ENCODE measurements at places on chromosomes 7 and 10.

GRCh38 chr7:92778972-92779371 lies 57.4 kb downstream of the CDK6 start:
- DNase-seq: no peak

- peak; percentile 17 for DNase-seq
Measured at GRCh38 chr10:3239066-3239919, 66.7 kb upstream of the PITRM1 start.

GRCh38 chr10:72692994-72693781 lies 1.2 kb downstream of the MCU start:
- no peak for DNase-seq

DNA sequence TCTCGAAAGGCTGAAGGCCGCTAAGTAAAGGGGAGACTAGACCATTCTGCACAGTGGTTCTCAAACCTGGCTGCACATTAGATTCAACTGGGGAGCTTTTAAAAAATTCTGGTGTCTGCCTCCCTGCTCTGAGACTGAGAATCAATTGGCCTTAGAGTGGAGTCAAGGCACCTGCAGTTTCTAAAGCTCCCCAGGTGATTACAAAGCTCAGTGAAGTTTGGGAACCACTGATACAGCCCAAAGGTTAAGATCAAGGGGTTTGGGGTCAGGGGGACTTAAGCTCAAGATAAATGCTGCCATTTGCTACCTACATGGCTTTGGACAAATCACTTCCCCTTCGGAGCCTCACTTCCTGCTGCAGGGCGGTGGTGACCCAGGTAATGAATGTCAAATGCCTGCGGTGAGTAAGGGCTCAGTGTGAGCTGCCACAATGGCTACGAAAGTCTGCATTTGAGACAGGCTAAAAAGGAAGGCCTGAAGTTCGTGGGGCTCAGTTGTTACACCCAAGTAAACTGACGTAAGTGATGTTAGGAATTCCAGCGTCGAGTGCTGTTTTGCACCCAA lies 72.3 kb downstream of the TLL2 start:
- DNase-seq: no peak

DNA sequence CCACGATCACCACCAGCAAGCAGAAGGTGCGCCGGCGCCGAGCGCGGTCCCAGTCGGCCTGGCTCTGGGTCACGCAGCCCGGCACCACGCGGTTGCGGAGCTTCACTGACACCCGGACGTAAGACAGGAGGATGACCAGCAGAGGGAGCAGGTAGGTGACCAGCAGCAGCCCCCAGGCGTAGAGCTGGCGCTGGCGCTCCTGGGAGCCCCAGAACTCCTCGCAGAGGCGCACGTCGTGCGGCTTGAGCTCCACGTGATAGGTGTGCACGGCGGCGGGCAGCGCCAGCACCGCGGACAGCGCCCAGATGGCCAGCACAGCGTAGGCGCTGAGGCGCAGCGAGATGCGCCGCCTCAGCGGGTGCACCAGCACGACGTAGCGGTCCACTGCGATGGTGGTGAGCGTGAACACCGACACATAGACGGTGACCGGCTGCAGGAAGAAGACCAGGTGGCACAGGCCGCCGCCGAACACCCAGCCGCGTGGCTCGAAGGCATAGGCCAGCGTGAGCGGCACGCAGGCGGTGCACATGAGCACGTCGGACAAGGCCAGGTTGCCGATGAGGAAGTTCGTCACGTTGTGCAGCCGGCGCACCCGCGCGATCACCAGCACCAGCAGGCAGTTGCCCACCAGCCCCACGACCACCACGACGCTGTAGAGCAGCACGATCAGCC lies 920 bp downstream of the PRLHR start:
- DNase-seq: no peak

- DNase-seq: no peak
Measured at GRCh38 chr7:123230147-123230546, 30.4 kb upstream of the SLC13A1 start.

DNA sequence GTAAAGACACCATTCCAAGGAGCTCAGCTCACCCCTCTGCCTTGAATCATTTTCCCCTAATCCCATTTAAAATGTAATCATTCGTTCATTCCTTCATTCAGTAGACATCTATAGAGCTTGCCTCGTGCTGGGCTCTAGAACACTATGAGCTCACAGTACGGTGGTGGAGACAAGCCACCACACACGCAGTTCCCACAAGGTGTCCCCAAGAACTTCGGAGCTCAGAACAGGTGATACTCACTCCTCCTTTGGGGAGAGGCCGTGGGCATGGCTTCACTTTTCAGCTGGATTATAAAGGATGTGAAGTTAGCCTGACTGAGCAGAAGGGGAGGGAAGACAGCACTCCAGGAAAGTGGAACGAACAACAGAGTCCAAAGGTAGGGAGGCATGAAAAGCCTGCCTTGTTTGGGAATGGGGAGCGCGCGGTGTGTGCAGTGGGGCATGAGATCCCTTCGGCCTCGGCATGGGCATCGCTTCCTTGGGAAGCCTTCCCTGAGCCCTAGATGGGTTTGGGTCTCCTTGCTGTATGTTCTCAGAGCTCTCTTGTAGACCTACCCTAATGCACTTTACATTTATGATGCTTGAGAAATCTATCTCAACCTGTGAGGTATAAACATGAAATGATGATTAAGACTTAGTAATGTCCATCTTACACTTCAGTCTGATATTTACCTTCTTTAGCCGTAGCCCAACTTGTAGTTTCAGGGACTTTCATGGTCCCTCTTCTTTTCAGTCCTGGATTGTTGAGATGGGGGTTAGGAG lies 809 bp upstream of the OGA start:
- no peak for DNase-seq

GRCh38 chr7:64183126-64183742 lies 23.8 kb upstream of the ZNF735 start:
- no peak for DNase-seq

GRCh38 chr10:54797636-54798321 lies 3.3 kb downstream of the PCDH15 start:
- DNase-seq: no peak

DNA sequence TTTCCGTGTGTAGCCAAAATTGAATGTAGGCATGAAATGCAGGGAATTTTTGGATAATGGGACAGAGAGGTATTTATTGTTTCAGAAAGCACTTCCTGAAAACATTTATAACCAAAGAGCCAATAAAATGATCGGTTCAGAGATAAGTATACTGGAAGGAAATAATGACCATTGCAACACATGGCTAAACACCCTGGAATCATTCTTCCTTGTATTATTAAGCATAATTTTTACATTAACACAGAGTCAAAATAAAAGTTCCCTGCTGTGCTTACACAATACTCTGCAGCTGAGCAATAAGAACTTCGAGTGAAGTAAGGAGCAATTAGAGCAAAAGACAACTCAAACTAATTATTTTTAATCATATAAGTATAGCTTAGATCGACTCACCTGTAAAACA lies 648.3 kb downstream of the TNS3 start:
- DNase-seq: no peak

DNA sequence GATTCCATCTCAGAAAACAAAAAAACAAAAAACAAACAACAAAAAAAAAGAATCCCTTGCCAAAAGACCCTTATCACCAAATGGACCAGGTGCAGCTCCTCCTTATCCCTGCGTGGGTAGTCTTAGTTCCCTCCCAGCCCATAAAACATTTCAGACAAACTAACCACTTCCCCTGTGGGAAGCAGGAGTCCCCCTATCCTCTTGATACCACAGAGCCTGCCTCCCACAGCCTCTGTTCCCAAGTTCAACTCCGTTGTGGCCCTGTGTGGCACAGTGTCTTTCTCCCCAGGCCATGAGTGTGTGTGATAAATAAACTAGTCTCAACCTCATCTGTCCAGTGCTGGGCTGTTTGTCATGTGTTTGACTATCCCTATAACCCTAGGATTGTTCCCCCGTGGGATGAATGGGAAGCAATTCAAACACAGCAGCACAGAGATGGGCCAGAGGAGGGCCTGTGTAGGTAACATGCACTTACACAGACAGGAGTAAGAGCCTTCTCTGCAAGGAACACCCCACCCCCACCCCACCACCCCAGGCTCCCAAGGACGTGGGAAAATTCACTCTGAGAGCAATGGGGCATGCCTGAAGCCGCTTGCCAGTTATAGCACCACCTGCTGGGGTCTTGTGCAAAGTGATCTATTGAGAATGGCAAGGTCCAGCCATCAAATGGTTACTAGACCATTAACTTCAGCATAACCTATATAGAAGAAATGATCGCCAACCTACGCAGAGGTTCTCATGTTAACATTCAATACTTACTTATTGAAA lies 147.1 kb upstream of the GHITM start:
- DNase-seq: no peak

DNA sequence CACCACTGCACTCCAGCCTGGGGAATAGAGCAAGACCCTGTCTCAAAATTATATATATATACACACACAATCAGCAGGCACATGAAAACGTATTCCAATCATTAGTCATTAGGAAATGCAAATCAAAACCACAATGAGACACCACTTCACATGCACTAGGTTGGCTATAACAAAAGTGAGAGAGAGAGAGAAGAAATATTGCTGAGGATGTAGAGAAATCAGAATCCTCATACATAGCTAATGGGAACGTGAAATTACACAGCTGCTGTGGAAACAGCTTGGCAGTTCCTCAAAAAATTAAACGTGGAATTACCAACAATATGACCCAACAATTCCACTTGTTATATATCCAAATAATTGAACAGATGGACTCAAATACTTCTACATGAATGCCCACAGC lies 43.3 kb upstream of the CNNM1 start:
- no peak for DNase-seq

DNA sequence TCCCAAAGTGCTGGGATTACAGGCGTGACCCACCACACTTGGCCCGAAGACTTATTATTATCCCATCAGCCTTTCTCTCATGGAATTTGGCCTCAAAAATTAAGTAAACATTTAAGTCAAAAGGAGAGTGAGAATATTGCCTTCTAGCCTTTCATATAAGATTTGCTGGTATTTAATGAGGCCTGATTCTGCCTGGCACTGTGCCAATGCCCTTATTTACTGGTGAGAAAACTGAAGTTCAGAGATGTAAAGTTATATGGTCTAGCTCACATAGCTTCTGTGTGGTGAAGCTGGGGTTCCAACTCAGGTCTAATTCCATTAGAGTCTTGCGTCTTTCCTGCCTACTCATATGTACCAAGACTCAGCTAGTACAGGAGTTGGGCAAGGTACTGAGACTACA lies 260.2 kb downstream of the SDHAF3 start:
- no peak for DNase-seq

GRCh38 chr7:47366211-47366610 lies 215.7 kb downstream of the TNS3 start:
- DNase-seq: no peak

- DNase-seq: no peak
Measured at GRCh38 chr10:31677195-31678138, 251.2 kb downstream of the ARHGAP12 start.

DNA sequence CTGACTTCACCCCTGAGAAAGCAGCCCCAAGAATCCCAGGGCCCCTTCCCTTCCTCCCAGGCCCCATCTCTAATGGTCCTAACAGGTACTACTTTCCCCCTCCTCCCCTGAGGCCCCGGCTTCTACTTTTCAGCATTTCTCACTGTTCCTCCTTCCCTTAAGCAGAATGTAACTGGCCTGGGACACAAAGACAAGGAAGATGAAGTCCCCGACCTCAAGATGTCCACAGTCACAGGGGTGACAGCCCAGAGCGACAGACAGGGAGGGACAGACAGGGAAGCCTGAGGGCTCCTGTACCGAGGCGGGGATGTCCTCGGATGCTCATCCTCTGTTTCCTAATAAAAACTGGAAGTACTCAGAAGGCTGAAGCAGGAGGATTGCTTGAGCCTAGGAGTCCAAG lies 11.6 kb downstream of the AOC1 start:
- no peak for DNase-seq

- DNase-seq: no peak
Measured at GRCh38 chr7:144386741-144387140, 16.8 kb downstream of the NOBOX start.

- DNase-seq: no peak
Measured at GRCh38 chr7:83111391-83111790, 51.3 kb downstream of the PCLO start.

GRCh38 chr7:47941136-47941844 lies 7.0 kb downstream of the PKD1L1 start:
- DNase-seq: no peak

GRCh38 chr7:70712942-70713341 lies 419.0 kb upstream of the GALNT17 start:
- DNase-seq: no peak

DNA sequence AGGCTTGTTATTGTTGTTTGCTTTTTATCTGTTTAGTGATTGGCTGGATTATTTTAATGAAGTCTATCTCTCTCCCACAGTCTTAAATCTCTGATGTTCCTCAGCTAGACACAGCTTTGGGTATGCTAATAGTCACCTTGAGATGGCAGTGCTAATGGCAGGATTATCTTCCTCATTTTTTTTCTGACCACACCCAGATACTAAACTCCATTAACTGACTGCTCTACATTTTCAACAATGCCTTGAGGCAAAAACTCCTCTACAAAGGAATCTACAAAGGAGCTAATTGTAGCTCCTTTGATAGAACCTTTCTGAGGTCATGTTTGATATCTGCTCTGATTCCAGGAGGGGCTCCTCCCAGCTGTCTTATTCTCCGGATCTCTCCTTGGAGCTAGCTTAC lies 122.6 kb downstream of the HBP1 start:
- DNase-seq: no peak

DNA sequence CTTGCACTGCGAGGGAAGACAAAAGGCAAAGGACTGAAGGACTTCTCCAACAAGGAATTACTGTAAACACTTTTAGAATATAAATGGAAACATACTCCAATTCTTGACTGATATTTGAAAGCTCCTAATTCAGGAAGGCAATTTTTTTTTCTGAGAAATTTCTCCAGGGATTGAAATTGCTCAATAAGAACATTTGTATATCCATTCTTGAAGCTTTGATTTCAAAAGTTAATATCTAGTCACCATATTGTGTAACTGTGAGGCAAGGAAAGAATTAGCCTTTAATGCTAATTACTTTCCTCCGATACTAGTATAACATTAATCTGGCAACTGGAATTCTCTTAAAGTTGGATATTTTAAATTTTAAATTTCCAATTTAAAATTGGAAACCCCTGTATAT lies 188.4 kb upstream of the COL1A2 start:
- DNase-seq: no peak

DNA sequence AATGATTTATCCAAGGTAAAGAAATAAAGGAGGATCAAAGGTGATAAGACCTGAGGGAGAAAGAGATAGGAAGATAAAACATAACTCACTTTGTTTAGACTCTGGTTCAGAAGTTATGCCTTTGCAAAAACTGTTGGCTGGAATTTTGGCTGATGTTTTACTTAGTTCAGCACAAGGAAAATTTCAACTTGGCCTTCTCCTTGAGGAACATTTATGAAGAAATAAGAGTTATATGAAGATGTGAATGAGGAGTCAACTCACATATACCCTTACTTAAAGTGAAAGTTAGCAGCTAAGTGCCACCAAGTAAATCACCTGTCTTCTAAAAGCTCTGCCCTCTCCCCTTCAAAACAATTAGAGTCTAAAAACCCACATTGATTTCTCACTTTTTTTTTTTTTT lies 39.7 kb upstream of the COL1A2 start:
- DNase-seq: no peak

DNA sequence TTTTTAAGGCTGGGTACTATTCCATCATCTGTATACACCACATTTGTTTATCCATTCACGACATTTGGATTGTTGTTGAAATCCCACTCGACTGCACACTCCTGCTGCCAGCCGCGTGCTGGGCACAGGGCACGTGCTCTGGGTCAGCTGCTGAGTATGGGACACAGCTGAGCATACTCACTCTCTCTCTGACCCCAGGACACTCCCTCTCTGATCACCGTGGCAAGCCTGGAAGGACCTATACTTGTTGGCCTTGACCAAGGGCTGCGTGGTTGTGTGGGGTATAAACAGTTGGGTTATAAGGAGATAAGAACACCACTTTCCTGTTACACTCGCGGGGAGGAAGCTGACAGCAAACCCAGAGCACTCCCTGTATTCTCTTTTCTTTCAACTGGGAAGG lies 153.0 kb upstream of the RHEB start:
- no peak for DNase-seq

Data from C1 segment of cervical spinal cord (tissue), 14 donors.